ENCODE measurements at places on chromosomes 5 and 9. TPM values are rescaled to one million over a fixed set of nuclear protein-coding genes. Genes with fewer than 3 reads are reported as not detected.

- DNase-seq: peak; percentile 69
Observed at GRCh38 chr5:159515909-159516415, 185.7 kb upstream of the IL12B start.

The SH2D3C gene
- 2.2 TPM for polyA plus RNA-seq

The PCSK5 gene
- 59.1 TPM for polyA plus RNA-seq

GRCh38 chr9:126376311-126377175 is 49.9 kb downstream of the MVB12B start:
- peak; percentile 70 for DNase-seq

The ARHGEF28 gene
- polyA plus RNA-seq: 3.5 TPM

DNA sequence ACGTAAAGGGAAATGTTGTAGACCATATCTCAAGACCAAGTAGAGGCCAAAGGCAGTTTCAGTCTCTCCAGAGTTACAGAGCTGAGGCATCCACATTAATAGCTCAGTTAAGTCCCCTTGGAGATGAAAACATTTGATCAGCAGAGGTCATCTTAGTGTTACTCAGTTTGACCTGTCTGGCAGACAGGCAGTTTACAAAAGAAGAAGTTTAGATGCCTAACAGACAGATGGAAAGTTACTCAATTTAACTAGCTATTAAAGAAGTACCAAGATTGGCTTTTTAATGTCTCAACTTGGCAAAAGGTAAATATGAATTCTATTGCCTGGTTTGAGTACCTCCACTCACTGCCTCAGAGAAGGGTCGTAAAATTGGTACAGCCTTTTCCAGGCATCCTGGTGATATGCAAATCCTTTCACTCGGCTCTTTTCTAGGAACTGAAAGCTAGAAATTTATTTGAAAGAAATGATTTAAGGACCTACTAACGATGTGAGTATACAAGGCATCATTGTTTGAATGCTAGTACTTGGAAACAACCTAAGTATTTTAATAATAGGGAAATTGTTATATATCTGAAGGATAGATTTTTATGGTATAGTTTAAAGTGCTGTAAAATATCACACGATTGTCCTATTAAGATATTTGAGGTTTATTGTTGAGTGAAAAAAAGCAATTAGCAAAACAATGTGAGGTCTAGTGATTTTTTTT is 14.8 kb downstream of the ACO1 start:
- DNase-seq: no peak

DNA sequence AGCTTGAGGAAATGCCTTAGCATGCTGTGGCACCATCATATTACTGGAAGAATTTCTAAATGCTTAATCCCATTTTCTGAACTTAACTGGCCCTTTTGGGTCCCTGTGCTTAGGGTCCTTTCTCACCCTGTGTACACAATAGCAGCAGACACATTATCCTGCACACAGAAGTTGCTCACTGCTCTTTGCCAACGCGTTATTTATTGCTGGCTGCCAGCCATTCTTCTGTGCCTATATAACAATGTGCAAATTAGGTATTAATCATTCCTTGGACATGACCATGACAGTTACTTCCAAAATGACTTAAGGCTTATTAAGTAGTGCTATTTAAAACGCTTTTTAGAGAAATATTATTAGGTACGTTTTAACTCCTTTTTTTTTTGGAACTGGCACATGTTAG is 134.7 kb downstream of the FBN2 start:
- DNase-seq: no peak

- DNase-seq: no peak
Observed at GRCh38 chr5:162456086-162456485, 388.5 kb downstream of the GABRG2 start.

DNA sequence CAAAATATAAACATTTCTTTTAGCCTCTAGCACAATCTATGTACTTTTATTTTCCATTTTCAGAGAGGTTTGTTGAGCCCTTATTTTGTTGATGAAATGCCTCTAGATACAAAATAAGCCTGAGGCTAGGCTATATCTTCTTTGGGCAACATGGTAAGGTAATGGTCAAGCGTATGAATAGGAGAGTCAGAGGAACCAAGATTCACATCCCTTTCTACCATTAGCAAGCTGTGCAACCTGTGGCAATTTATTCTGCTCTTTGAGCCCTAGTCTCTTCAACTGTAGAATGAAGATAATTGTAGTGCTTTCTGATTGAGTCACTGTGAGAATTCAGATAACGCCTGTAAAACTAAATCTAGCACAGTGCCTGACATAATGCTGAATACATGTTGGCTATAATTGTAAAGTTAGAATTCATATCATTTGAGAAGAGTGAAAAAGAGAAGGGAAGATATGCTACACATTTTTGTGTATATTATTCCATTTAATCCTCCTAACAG is 412.5 kb downstream of the CCDC171 start:
- DNase-seq: no peak

The IFNK gene
- 0.36 TPM for polyA plus RNA-seq

- DNase-seq: no peak
Observed at GRCh38 chr5:168950241-168950951, 350.5 kb downstream of the SLIT3 start.

DNA sequence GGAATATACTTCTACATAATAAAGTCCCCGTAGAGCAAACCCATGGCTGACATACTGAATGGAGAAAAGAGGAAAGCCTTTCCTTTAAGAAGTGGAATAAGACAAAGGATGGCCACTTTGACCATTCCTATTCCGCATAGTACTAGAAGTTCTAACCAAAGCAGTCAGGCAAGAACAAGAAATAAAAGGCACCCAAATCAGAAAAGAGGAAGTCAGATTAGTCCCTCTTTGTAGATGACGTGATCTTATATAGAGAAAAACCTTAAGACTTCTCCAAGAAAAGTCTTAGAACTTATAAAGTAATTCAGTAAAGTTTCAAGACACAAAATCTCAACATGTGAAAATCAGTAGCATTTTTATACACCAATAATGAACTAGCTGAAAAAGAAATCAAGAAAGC is 133.9 kb downstream of the GIN1 start:
- DNase-seq: no peak

- no peak for DNase-seq
Observed at GRCh38 chr9:137504432-137504777, 45.3 kb upstream of the NSMF start.

DNA sequence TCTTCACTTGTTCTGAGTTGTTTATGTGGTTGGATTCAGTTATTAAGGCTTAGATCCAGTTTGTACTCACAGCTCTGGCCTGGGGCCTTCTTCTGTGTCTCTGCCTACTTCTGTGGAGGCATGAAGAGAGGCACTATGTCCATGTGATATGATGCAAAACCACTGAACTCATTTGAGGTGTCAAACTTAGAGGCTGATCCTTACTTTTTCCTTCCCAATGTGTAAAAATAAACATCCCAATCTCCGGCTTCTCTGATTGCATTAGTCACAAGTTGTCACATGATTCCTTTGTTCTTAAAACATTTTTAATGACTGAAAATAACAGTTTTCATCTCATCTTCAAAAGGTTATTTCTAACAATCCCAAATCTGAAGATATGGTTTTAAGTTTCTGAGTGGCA is 276.0 kb upstream of the RGMB start:
- DNase-seq: no peak

DNA sequence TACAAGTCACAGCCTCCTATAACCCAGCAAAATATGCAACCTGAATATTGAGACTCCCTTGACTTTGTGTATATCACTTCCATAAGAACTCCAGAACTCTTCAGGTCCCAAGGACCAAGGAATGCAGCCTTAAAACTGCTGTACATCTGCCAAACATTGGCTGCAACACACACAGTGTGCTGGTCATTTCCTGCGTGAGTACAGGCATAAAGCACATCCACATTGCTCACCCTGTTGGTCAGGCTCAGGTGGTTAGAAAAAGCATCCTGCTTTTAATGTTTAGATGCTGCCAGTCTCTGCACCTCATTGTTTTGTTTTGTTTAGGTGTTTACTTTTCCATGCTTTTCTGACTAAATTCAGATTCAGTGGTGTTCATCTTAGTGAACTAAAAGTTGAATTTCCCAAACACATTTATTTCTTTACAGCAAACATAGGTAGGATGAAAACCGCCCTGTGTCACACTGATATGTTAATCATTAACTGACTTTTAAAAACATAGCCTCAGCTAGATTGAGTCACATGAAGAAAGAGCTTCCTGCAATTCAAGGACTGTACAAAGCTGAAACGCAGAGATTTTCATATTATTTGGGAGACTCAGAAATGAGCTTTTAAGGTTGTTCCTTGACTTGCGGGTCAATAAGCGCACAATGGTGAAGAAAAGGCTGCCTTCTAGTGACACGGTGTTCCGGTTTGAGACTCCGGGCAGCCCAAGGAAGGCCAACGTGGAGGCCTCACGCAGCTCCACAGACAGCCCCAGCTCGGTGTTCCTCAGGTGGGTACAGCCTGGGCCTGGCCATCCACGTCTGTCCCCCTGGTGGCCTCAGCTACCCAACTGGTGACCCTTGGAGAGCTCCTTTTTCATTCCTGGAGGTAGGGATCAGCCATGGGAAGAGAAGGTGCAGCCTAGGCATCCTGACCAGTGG is 52.2 kb upstream of the GRAMD2B start:
- DNase-seq: peak; percentile 47

GRCh38 chr9:37923118-37923795 is 19.3 kb upstream of the SLC25A51 start:
- no peak for DNase-seq

The OR1J2 gene
- not detected for polyA plus RNA-seq

- DNase-seq: no peak
Observed at GRCh38 chr9:27503623-27504022, 20.5 kb upstream of the IFNK start.

GRCh38 chr5:112217843-112218579 is 201.1 kb downstream of the EPB41L4A start:
- no peak for DNase-seq

DNA sequence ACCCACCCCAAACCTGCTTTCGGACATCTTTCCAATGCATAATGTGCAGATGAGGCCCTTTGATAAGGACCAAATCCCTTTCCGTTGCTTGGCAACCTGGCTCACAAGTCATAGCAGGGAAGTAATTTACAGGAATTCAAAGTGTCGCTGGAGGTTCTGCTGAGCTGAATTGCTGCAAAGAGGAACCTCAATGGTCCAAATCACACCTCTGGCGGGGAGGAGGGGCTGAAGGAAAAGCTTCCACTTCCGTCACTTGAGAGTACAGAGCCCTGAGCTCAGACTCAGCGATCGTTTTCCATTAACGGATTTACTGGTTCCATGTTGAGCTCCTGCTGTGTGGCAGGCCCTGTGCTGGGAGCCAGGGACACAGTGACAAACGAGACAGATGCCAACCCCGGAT is 99.3 kb downstream of the KCNIP1 start:
- DNase-seq: no peak

DNA sequence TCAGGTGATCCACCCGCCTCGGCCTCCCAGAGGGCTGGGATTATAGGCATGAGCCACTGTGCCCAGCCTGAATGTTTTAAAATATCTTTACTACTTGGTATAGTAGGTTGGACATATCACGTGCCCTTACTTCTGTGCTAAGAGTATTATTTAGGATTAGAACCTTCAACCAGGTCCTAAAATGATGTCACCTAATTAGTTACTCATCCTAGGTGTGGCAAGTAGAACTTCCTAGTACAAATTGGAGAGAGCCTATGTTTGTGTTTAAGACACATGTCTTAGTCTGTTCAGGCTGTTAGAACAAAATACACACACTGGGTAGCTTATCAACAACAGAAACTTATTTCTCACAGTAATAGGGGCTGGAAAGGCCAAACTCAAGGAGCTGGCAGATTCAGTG is 51.5 kb downstream of the ZFAND5 start:
- no peak for DNase-seq

GRCh38 chr5:136036293-136036911 is 7.6 kb downstream of the TGFBI start:
- DNase-seq: no peak

The BTNL9 gene
- 0.11 TPM for polyA plus RNA-seq

The EIF4E1B gene
- polyA plus RNA-seq: not detected

DNA sequence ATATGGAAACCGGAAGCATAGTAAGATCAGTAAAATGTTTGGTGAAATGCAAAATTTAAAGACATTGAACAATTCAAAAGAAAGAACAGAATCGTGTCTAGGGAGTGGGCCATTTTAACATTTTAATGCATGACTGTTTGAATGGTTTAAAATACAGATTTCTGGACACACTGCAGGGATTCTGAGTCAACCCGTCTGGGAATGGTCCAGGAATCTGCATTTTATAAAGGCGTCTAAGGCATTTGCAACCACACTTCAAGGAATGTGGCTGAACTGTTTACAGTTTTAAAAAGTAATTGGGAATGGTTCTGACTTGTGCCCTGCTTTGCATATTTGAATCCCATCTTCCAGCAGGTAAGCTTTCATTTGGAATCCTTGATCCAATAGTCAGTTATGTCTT is 811.7 kb upstream of the WWC1 start:
- no peak for DNase-seq

DNA sequence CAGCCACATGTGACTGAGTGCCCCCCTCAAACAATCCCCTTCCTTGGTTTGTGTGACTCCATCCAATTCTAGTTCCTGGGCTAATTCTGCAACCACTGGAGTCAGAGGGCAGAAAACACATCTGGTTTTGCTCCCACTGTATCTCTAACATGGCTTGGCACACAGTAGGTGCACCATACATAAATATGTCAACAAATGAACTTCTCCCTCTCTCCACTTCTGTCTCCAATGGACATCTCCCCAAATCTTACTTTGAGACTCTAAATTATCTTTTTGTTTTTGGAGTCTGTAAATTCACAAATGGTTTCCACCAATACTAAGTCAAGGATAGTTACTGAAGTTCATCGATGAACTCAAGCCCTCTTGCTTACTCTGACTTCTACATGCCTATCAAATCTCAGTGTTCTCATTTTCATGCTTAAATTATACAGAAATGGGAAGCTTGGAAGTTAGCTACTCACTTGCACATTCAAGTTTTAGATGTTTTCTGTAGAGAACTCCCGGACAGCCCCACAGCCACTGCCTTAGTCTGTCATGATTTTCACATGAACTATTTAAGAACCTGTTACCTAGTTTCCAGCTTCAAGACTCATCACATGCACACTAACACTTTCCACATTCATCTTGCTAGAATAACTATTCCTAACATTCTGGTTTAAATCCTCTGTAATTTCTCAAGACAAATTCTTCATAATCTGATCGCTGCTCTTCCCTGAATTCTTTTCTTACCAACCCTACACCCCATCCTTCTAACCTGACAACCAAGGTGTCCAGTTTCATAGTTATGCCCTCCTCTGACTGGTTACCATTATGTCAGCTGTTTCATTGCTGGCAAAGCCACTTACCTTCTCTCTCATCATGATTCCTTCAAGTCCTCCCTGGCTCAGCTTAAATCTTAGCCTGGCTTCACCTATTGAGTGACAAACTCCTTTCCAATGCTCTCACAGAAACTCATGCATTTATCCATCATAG is 6.0 kb downstream of the RPL37 start:
- no peak for DNase-seq

GRCh38 chr9:135355521-135356011 is 124.0 kb upstream of the PPP1R26 start:
- no peak for DNase-seq

DNA sequence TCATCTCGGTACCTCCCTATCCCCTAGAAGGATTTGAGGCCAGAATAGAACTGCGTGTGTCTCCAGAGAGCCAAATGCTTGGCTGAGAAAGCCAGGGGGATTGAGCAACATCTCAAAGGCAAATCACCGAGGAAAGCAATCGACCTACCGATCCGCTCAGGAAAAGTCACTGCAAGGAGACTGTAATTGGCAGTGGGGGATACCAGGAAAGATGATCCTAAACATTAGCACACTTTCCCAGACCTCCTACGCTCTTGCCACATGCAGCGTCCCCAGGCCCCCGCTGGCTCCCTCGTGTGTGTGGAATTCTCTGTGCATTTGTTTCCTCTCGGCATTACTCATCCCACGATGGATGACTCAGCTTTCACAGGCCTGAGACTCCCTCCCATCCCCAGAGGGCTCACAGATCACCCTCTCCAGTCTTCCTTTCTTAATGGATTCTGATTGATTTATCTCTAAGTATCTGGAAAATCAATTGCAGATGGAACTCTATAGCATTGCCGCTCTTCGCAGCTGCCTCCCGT is 82.2 kb upstream of the ICE1 start:
- peak; percentile 90 for DNase-seq

All from hepatocyte (in vitro differentiated cells).